ENCODE measurements at places on chromosomes 12 and 14. TPM values are rescaled to one million over a fixed set of nuclear protein-coding genes. Genes with fewer than 3 reads are reported as not detected.

CD163L1 gene
- total RNA-seq: 0.23 TPM

SRRM4 gene
- not detected for total RNA-seq

MBIP gene
- 16.4 TPM for total RNA-seq

APOLD1 gene
- total RNA-seq: 0.45 TPM

CACNA2D4 gene
- not detected for total RNA-seq

FAM222A gene
- total RNA-seq: 6.0 TPM

PLEKHG7 gene
- not detected for total RNA-seq

CD4 gene
- not detected for total RNA-seq

PPM1H gene
- total RNA-seq: 9.8 TPM

MOK gene
- total RNA-seq: 19.5 TPM

EPYC gene
- total RNA-seq: not detected

KLRC1 gene
- total RNA-seq: not detected

TEX52 gene
- total RNA-seq: not detected

JKAMP gene
- total RNA-seq: 66.4 TPM

SIX6 gene
- total RNA-seq: not detected

C14orf180 gene
- total RNA-seq: not detected

MYRFL gene
- total RNA-seq: 0.07 TPM

SOAT2 gene
- 0.26 TPM for total RNA-seq

TNFAIP2 gene
- total RNA-seq: 294 TPM

ERBB3 gene
- total RNA-seq: 1.7 TPM

CCDC177 gene
- total RNA-seq: 0.04 TPM

PAN2 gene
- total RNA-seq: 14.2 TPM

DNAH10 gene
- total RNA-seq: 0.29 TPM

TAS2R20 gene
- total RNA-seq: not detected

FSCB gene
- total RNA-seq: not detected

OR10G3 gene
- total RNA-seq: not detected

CYP27B1 gene
- 2.9 TPM for total RNA-seq

KLC1 gene
- 79.5 TPM for total RNA-seq

SPIC gene
- not detected for total RNA-seq

TBC1D30 gene
- 1.5 TPM for total RNA-seq

CFAP54 gene
- total RNA-seq: 1.4 TPM

C12orf56 gene
- 0.21 TPM for total RNA-seq

OAS1 gene
- 32.8 TPM for total RNA-seq

OVCH1 gene
- not detected for total RNA-seq

JPH4 gene
- total RNA-seq: 0.07 TPM

TTC6 gene
- total RNA-seq: 0.36 TPM

ATXN7L3B gene
- 12.9 TPM for total RNA-seq

KRT79 gene
- 0.06 TPM for total RNA-seq

MARCHF9 gene
- 7.3 TPM for total RNA-seq

WNT1 gene
- total RNA-seq: 0.21 TPM

BMP4 gene
- total RNA-seq: 1.6 TPM

TCL1B gene
- not detected for total RNA-seq

GLI1 gene
- total RNA-seq: 4.5 TPM

GPR84 gene
- 0.09 TPM for total RNA-seq

NGB gene
- total RNA-seq: not detected

Measured in A549 treated with dexamethasone at 1 μM for 4 hours (cell line).